Activated T-helper 17 cell treated with anti-CD3 and anti-CD28 coated beads, Interleukin-2, amount 50 U/mL, for 72 hours (primary cell): ENCODE measurements at places on chromosomes 16 and 17.

GRCh38 chr17:49854126-49854525 is 6.3 kb upstream of the TAC4 start:
- ATAC-seq: no peak

DNA sequence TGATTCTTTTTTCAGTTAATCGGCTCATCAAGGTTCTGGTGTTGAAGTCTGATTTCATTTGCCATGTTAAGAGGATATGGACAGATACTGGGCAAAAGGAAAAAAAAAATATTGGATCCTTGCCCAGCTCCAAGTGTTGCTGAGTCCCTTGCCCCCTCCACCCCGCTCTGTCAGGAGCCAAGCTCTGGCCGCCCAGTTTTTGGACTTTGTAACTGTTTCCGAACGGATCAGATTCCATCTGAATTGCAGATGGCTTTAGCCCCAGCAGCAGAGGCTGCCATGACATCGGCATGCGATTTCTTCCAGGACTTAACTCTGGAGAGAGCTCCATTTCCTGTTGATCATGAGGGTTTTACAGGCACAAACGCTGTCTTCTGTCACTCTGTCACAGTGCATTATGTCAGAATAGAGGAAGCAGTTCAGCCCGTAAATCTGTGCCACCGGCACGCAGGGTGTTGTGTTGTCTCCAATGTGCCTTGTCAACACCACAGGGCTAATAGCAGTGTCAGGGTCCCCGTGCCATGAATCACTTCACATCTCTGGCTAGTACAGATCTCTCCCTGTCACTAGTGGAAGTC is 615.6 kb downstream of the MAF start:
- ATAC-seq: no peak

DNA sequence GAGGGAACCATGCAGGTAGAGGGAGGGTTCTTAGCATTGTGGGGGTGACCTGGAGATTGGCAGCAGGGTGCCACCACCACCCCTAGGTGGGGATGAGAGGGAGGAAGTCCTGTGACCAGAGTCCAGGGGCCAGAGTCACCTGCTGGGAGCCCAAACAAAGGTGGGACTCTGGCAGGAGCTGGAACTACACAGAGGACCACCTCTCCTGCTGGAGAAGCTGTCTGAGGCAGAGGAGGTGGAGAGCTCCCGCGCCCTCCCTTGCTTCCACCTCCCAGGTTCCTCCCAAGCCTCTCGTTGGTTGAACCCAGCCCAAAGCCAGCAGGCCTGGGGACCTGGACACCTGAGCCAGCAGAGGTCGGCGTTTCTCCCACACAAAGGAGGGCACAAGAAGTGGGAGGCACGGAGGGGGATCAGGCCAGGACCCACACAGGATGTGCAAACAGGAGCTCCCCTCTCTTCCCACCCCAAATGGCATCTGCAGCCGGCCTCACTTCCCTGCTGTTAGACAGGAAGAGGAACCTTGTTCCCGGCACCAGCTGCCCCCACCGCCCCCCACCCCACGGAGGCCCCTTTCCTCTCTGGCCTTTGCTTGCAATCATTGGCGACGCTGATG is 154.6 kb downstream of the SEC14L1 start:
- ATAC-seq: no peak

- ATAC-seq: peak; percentile 46
Observed at GRCh38 chr17:33520426-33521330, 227.6 kb upstream of the ASIC2 start.

GRCh38 chr16:66373667-66374066 is 7.2 kb downstream of the CDH5 start:
- ATAC-seq: no peak

- no peak for ATAC-seq
Observed at GRCh38 chr17:45686250-45686649, 97.9 kb upstream of the CRHR1 start.

DNA sequence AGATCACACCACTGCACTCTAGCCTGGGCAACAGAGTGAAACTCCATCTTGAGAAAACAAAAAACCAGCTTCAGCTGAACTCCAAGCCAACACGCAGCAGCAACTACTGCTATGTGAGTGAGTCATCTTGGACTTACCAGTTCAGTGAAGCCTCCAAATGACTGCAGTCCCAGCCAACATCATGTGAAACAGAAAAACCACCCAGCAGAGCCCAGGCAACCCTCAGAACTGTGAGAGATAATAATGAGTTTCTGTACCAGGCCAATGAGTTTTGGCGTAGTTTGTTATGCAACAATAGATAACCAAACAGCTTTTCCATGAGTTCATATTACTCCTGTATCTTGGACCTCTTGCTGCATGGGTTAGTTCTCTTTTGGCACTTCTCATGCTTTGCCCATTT is 23.3 kb downstream of the PHF12 start:
- ATAC-seq: peak; percentile 92

GRCh38 chr16:85151603-85152413 is 39.5 kb upstream of the CIBAR2 start:
- no peak for ATAC-seq

DNA sequence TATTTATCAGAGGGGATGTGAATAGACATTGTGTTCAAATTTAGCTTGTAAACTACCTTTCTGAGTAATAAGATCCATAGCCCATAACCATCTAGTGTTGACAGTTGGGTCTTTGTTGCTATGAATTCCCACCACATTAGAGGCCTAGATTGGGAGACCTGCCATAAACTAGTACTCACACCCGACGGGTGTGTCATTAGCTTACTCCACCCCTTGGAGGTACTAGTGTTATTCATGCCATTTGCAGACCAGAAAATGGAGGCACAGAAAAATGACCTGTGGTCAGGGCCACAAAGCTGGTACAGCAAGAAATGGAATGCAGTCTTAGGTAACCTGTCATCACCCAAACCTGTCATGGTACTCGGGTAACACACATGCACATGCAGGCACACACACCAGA is 41.3 kb upstream of the BCAR1 start:
- ATAC-seq: no peak

DNA sequence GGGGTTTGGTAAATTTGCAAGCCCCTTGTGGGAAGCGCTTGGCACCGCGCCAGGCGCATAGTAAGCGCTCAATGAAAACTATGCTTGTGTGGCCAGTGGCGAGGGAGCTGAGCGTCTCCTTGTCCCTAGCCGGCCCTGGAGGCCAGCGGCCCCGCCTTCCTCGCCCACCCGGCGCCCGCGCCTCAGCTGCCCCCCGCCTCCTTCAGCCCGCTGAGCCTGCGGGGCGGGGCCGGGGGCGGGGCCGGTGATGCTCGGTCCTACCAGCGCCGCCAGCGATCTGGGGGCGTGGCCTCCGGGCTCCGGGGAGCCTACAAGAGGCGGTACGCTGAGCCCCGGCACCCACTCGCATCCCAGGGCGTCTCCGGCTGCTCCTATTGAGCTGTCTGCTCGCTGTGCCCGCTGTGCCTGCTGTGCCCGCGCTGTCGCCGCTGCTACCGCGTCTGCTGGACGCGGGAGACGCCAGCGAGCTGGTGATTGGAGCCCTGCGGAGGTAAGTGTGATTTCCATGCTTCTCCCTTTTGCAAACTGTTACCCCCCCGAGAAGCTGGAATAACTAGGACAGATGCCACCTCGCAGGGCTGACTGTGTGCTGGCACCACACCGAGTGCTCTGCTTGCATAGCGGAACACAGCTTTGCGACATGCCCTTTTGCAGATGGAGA is at the start of gene CRISPLD2:
CRISPLD2 (plus strand) TSS at position 342 of the 661 bp plus-strand sequence. CDS start 18,511 bp downstream, outside the sequence.
- ATAC-seq: peak; percentile 99

- peak; percentile 72 for ATAC-seq
Observed at GRCh38 chr17:48011405-48012150, 26.0 kb downstream of the COPZ2 start.

DNA sequence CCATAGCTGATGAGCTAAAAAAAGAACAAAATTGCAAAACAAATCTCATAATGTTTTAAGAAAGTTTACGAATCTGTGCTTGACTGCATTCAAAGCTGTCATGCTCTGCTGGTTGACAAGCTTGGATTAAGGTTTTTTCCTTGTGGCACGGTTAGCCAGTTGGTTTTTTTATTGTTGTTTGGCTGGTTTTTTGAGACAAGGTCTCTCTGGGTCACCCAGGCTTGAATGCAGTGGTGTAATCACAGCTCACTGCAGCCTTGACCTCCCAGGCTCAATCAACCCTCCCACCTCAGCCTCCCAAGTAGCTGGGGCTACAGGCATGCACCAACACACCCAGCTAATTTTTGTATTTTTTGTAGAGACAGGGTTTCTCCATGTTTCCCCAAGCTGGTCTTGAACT is 45.7 kb downstream of the PHKB start:
- ATAC-seq: no peak

DNA sequence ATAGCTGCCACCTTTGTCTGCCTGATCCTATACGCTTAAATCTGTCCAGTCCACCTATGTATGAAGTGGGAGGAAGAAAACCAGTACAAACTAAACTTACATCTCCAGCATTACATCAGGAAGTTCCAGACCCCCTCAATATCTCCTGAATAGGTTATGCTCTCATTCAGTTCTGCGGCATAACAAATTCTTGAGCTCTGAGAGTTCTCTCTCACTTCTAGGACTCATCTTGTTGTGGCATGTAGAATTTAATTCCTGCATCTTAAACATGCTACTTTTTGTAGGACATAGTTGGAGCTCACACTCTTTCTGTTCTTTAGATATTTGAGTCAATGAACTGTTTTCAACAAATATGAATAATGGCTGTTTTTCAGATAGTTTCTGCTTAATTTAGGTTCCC is 662.5 kb downstream of the CDH11 start:
- no peak for ATAC-seq

GRCh38 chr17:38341035-38341721 is 2.6 kb downstream of the GPR179 start:
- no peak for ATAC-seq

- no peak for ATAC-seq
Observed at GRCh38 chr17:45437465-45438283, 5.0 kb upstream of the ARHGAP27 start.

DNA sequence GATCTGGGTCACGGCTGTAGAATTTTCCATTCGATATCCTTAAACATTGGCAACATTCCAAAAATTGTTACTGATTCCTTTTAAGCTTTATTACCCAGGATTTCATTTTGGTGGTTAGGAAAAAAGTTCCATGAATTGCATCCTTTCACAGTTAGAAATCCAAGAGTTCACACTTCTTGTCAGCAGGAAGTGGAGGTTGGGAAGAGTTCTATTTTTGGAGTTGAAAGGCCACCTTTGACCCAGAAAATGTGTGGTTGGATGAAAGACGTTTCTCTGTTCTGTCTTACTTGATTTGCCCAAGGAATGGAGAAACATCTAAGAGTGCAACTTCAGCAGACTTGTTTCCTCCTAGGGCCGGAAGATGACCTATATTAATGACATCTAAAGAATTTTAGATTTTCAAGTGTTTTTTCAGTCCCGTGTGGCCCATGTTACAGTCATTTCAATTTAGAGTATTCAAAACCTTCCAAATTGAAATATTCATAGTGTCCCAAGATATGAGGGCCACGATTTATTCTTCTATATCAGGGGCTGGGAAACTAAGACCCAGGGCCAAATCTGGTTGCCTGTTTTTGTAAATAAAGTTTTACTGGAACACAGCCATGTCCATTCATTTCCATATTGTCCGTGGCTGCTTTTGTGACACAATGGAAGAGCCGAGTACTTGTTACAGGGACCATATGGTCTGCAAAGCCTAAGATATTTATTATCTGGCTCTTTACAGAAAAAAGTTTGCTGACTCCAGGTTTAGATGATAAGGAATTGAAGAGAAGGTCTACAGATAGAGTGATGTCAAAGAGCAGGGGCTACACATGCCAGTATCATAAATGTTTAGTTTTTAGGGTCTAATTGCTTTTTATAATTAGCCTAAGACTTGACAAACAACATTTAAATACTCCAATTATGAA is 50.2 kb downstream of the CDK5R1 start:
- peak; percentile 19 for ATAC-seq

- ATAC-seq: no peak
Observed at GRCh38 chr17:22221344-22221743, 529.0 kb downstream of the KCNJ18 start.

- ATAC-seq: no peak
Observed at GRCh38 chr17:52027081-52027480, 131.4 kb downstream of the CA10 start.

DNA sequence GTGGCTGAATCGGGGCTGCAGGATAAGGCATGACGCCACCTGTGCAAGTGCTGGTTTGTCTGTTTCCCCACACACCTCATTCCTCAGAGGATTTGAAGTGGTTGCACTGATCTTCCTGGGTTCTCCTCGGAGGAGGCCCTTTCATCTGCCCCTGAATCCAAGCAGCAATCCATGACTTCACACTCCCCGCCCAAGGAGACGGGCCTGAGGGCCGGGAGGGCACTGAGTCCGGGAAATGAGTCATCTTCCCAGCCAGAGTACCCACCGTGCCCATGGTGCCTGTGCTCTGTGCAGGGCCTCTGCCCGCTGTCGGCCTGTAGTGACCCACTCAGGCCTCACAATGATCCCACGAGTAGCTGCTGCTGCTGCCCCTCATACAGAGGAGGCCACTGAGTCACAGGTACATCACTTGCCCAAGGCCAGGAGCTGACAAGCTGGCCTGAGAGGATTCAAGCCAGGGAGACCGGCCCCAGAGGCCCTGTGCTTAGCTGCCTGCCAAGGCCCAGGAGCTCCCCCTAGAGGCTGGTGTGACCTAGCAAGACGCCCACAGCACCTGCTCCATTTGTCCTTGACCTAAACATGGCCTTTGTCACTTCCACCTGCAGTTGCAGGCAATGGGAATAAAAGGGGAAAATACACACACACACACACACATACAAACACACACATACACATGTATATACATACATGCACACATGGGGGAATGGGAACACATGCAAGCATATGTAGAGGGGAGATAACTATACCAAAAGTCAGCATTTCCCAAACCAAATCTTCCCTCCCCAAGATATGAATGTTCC is 240.0 kb downstream of the C16orf95 start:
- ATAC-seq: no peak

- ATAC-seq: peak; percentile 31
Observed at GRCh38 chr16:85767531-85767930, 16.6 kb upstream of the C16orf74 start.

DNA sequence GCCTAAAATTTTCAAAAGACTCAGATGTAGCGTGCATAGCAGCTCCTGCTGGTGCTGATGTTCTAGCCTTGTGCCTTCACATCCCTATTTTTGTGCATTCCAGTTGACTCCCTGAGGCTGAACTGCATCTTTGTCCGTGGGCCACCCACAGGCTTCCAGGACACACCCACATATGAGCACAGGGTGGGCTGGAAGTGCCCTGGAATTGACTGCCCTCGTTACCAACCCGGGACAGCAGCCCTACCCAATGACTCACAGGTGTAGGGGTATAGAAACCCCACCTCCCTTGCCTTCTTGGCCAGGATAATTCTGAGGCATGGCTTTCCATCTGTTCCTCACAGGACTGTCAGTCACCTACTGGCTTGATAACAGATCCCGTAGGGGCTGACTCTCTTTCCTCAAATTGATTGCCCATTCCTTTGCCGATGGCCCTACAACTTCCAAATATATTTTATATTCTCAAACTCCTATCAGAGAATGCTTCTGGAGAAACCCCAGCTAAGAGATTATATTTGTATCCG is 65.9 kb upstream of the CDH13 start:
- no peak for ATAC-seq
